ENCODE measurements at places on chromosomes 2 and 18. TPM values are rescaled to one million over a fixed set of nuclear protein-coding genes. Genes with fewer than 3 reads are reported as not detected.

The MERTK gene
- total RNA-seq = 0.43 TPM

The GRHL1 gene
- total RNA-seq = 0.20 TPM

- DNase-seq = peak; percentile 88
Measured at GRCh38 chr2:120012771-120013596, at the start of gene EPB41L5. TSS of gene EPB41L5 (plus strand) at chr2:120013077. CDS start at chr2:120019085, 6,008 bp downstream.

DNA sequence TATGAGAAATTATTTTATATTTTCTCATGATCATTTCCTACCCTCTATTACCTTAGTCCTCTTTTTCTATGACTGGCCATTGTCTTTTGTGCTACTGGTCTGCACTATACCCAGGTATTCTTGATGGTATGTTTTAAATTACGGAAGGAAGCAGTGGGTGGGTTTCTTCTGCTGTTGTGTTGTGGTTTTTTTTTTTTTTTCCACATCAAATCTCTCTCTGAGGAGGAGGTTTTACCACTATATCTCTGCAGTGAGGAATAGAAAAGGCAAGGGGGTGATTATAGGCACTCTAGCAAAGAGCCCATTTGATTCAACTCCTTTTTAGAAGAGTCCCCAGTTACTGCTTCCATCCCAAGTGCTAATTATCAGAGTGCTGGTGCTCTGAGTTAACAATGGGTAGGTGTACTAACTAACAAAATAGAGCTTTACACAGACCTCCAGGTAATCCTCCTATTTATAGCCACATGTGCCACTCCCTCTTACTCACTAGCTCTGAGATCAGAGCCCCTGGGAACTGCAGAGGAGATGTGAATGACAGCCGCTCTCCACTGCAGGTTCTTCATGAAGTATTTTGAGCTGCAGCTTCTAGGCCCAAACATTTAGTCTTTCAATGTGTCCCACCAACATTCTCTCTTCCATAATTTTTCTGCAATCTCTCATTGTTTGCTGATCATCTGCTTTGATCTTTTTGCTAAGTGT is 301.6 kb upstream of the GULP1 start:
- peak; percentile 22 for DNase-seq

GRCh38 chr2:130241041-130241707 is 42.9 kb upstream of the TUBA3E start:
- no peak for DNase-seq

- no peak for DNase-seq
Measured at GRCh38 chr18:48105317-48105716, 174.9 kb upstream of the SMAD2 start.

DNA sequence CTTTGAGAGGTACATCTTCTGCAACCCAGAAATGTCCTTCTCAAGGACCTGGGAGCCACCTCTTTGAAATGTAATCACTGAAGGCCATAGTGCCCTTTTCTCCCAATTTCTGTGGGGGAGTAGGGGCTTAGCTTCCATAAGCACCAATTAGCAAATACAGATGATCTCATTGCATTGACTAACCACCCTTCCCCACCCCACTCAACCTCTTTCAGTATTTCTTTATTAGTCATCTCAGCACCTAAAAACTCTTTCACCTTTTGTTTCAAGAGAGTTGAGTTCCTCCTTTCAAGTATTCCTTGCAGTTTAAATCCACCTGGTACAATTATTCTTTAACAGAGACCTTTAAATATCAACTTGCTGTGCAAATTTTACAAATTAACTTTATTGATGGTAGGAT is 1011.8 kb upstream of the CDH2 start:
- DNase-seq = no peak

DNA sequence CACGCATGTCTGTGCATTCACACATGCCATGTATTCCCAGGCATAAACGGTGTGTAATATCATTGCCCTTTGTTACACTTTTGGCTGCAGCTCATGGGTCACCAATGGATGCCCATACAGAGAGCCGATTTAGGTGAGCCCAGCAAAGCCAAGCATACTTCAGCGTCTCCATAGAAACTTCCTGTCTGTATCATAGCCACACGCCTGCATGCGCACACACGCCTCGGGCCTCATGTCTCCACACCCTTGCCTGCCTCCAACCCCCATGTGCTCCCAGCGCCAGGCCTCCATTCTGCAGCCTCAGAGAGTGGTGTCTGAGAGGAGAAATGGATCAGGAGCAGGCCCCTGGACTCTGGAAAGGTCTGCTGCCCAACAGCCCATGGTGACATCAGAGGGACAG is 33.5 kb upstream of the SELENOI start:
- DNase-seq = no peak

DNA sequence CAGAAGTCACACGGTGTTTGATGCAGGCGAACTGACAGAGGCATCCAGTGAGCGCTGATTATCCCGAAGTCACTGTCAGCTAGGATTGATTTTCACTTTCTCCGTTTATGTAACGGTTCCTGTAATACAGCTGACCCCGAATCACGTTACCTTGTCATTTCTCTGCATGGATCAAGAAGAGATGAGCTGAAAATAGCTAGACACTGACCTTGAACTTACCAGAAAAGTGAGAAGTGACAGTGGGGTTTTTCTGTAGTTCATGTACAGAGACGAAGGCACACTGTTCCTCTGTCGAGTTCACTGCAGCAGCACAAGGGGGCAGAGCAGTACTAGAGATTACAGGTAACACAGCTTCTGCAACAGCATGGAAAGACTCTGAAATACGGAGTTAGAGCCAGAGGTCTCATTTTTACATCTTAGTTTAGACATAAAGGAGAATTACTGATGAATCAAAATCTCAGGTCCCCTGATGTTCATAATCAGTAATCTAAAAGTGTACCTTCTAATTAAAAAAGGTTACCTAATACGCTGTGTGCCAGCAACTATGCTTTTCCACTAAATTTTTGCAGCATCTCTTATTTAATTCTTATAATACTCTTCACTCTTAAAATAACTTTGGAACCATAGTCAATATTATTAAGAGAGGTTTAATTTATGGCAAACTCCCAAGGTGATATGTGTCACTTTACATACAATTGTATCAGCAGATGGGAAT is 33.1 kb downstream of the ARHGAP15 start:
- DNase-seq = peak; percentile 70

DNA sequence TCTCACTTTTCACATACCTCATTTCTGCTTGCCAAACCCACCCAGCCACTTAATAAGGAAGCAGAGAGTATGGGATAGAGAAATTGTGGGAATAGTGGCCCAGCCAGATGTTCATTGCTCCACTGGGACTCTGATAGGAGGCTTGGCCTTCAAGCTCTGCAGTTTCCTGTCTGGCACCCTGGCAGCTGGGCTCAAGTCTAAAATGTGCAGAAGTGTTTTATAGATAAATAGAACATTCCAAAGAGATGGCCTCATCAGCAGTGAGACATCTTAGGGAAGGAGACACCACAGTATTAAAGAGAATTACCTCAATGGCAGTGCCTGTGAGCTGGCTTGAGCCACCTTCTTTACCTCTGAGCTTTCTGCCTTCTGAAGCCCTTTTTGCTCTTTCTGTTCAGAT is 24.7 kb downstream of the COPS7B start:
- DNase-seq = no peak

DNA sequence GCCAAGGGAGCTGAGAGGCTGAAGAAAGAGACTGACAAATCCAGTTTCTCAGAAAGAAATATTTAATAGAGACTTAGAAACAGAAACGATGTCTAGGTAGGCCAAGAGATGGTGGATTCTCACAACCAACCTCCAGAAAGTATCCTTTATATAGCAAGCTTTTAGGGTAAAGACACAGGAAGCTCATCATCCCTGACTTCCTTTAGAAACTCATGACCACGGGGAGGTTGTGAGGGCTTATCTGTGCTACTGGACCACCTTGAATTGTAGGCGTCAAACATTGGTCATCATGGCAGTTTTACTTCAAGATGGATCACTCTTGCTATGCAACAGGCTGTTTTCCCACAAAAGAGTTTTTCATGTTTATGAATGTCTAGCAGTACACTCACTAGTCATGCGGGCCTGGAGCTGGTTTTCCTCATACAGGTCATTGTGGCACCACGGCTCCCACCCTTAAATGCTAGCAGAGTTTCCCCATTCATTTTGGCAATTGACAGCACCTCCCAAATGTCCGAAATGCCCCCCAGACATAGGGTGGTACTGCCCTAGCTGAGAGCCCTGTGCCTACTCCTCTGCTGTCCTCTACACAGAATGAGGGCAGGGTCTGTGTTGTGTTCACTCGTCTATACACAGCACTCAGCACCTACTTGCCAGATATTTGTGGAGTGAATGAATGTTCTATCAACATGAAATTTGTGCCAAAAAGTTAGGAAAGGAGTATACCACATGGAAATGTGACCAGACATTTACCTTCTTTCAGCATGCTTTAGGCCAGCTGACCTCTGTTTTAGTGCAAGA is 89.0 kb downstream of the TMEM247 start:
- DNase-seq = no peak
